Bronchus fibroblast of lung (primary cell): ENCODE measurements at places on chromosomes 7 and 10. TPM values are rescaled to one million over a fixed set of nuclear protein-coding genes. Genes with fewer than 3 reads are reported as not detected.

Gene MAGI2
- 1.3 and 1.5 TPM in 2 replicates for total RNA-seq

Gene WDR86
- 3.9 and 6.7 TPM in 2 replicates for total RNA-seq

Gene WASHC2A
- 19.7 and 21.1 TPM in 2 replicates for total RNA-seq

Gene CH25H
- total RNA-seq: 0.30 and 0.34 TPM in 2 replicates

Gene ALOX5
- not detected in 2 replicates for total RNA-seq

Gene DRGX
- total RNA-seq: not detected in 2 replicates

Gene ADCYAP1R1
- total RNA-seq: not detected in 2 replicates

Gene ZNF239
- 4.9 and 6.5 TPM in 2 replicates for total RNA-seq

Gene GPR158
- total RNA-seq: not detected in 2 replicates

Gene AGBL3
- 0.15 and 0.17 TPM in 2 replicates for total RNA-seq

Gene DPCD
- total RNA-seq: 51.9 and 53.5 TPM in 2 replicates

Gene CNPY1
- not detected in 2 replicates for total RNA-seq

Gene NEBL
- 1.2 and 1.3 TPM in 2 replicates for total RNA-seq

Gene LRRC18
- 0.15 TPM in 1 of 2 replicates, not detected in the other for total RNA-seq

Gene TEX36
- total RNA-seq: not detected in 2 replicates

Gene CRPPA
- total RNA-seq: 0.74 and 1.0 TPM in 2 replicates

Gene KNDC1
- 0.15 and 0.17 TPM in 2 replicates for total RNA-seq

Gene OR6V1
- not detected in 2 replicates for total RNA-seq

Gene HOXA10
- not detected in 2 replicates for total RNA-seq

Gene IFIT1B
- not detected in 2 replicates for total RNA-seq

Gene EBLN1
- total RNA-seq: not detected in 2 replicates

Gene CYP3A4
- not detected in 2 replicates for total RNA-seq

Gene STOX1
- under 0.01 and 0.15 TPM in 2 replicates for total RNA-seq

Gene ZNF467
- 1.5 TPM in 2 replicates for total RNA-seq

Gene CYP2C8
- total RNA-seq: not detected in 2 replicates

Gene MIOS
- total RNA-seq: 29.6 and 30.8 TPM in 2 replicates

Gene MAT1A
- not detected in 2 replicates for total RNA-seq

Gene NKX2-3
- total RNA-seq: not detected in 2 replicates

Gene CRTAC1
- not detected in 2 replicates for total RNA-seq

Gene CTTNBP2
- 2.5 and 3.1 TPM in 2 replicates for total RNA-seq

Gene PDZD7
- 0.84 and 1.0 TPM in 2 replicates for total RNA-seq

Gene BMI1
- total RNA-seq: 24.1 and 35.6 TPM in 2 replicates

Gene SPDYE2
- not detected in 2 replicates for total RNA-seq

Gene TMEM225B
- total RNA-seq: 0.17 and 0.59 TPM in 2 replicates

Gene GBX1
- total RNA-seq: not detected in 2 replicates

Gene RBM20
- under 0.01 TPM in 2 replicates for total RNA-seq
